Vagina (tissue), 2 donors: ENCODE measurements at places on chromosomes 1 and 21. TPM values are rescaled to one million over a fixed set of nuclear protein-coding genes. Genes with fewer than 3 reads are reported as not detected.

AMIGO1 gene
- 6.4 TPM for total RNA-seq

GRCh38 chr1:9385801-9386573, 93.3 kb downstream of the SPSB1 start:
- no peak overlapping the region for H3K27ac ChIP-seq
- no peak overlapping the region for H3K4me3 ChIP-seq
- H3K4me1 ChIP-seq = peaks cover 30% of the 10 kb centered on the region
- no peaks in the 10 kb centered on the region for H3K27me3 ChIP-seq

- no peak overlapping the region for H3K4me3 ChIP-seq
- H3K27me3 ChIP-seq = no peaks in the 10 kb centered on the region
Observed at GRCh38 chr1:45215485-45216199, 9.2 kb upstream of the ZSWIM5 start.

DNA sequence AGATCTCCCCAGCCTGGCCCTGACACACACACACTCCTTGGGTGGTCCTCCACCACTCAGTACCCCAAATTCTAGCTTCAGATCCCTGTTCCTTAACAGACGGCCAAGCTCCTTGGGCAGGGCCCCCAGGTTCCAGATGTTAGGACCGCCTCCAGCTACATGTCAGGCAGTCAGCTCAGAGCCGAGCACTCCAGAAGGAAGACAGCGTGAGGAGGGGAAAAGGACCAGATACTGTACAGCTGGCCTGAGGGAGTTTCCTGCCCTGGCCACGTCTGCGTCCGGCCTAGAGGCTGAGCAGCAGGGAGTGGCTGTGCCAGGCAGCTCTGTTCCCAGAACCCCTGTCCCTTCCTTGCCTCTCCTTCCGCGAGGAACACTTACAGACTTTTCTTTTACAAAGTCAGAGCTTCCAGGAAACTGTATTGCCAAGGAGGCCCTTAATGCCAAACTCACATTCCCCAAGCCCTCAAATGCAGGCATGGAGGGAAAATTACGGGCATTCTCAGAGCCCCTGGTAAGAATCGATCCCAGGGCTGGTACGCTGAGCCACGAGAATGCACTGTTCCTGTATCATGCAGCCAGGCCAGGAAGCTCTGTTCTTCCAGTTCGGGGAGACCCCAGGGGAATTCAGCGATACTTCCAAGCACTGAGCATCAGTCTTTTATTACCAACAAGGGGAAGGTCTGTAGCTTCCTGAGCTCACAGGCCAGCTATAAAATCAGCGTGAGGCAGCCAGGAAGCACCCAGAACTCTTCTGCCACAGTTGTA, 45.2 kb upstream of the CNTN2 start:
- peaks cover 19% of the 10 kb centered on the region for H3K4me1 ChIP-seq
- no peak overlapping the region for H3K4me3 ChIP-seq
- H3K27ac ChIP-seq = peak overlapping the region; percentile 52
- no peak for DNase-seq
